Uterus (tissue), 4 donors: ENCODE measurements at places on chromosomes 6 and 20.

- no peak for DNase-seq
Observed at GRCh38 chr6:44668391-44668930, 281.0 kb downstream of the CDC5L start.

GRCh38 chr20:36378686-36379085 is 72.5 kb downstream of the DLGAP4 start:
- no peak for DNase-seq

DNA sequence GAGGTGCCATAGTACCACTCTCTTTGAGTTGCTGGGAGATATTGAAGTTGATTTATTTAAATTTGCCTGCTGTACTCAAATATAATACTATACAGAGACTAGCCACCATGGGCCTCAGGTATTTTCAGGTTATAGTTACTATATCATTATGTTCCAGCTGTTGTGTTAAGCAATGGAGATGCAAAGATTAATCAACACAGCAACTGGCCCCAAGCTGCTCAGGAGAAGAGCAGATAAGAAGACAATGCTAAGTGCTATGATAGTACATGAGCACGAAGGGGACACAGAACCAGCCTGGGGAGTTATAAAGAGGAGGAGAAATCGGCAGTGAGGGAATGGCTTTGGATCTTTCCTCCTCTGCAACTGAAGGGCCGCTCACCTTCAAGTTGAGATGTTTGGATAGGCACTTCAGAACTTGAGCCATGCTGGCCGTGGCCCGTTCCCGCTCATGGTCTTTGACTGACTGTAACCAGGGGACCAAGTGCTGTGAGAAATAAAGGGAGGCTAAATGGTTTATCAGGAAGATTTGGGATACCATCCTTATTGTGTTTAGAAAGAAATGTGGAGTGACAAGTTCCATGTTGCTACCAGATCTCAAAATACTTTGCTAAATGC is 24.3 kb upstream of the RPN2 start:
- no peak for DNase-seq

GRCh38 chr6:34339432-34339831 is 53.0 kb downstream of the NUDT3 start:
- DNase-seq, result no peak
